ENCODE measurements at places on chromosomes 3 and 15.
A peak's percentile ranks its signal among the peaks of the same experiment; 100 is the strongest.

DNA sequence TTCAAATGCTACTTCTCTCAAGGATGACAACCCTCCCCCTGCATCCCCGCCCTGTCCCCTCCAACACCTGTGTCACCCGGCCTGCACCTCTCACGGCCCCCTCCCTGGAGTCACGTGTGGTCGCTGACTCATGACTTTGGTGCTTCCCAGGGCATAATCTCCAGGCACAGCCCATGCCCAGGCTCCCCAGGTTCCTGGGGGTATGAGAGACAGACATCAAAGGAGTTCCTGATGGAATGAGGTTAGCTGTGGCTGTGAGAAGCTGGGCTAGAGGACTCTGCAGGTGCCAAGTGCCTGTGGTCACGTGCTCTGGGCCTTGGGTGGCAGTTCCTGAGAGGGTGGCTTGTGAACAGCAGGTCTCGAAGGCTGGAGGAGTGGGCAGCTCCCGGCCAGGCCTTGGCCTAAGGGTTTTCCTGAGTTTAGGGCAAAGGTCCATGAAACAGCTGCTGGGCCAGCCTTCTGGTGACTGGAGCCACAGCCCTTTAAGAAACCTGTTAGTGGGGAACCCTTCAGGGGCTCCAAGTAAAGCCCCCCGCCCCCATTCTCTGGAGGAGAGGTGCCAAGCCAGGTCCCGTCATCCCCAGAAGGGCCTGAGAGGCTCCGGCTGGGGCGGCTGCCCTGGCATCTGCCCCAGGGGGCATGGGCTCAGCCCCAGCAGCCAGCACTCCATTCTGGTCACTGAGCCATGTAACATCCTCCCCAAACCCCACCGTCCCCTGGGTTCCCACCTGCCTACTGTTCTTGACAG, 230.0 kb downstream of the XXYLT1 start:
- DNase-seq, result no peak

- no peak for DNase-seq
These were observed 13.8 kb downstream of the MUC13 start for GRCh38 chr3:124920718-124921117.

GRCh38 chr3:117128872-117129271, 419.3 kb downstream of the TUSC7 start:
- no peak for DNase-seq

- DNase-seq, result no peak
These were observed 96.0 kb upstream of the EIF1B start for GRCh38 chr3:40213556-40213955.

DNA sequence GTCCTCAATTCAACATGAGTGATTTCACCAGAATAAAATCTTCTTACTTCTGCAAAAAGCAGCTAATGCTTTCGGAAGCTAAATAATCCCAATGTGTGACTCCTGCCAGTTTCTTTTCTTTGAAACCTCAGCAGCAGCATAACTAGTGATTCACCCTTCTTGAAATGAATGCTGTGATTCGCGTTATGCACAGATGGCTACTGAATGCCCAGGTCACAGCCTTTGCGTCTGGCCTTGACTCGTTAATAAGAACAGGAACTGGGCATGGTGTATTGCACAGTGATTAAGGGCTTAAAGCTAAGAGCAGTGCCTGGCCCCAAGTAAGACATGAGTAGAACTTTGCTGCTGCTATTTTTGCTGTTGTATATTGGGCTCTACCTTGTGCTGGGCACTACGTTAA, 19.0 kb downstream of the CGNL1 start:
- no peak for DNase-seq

DNA sequence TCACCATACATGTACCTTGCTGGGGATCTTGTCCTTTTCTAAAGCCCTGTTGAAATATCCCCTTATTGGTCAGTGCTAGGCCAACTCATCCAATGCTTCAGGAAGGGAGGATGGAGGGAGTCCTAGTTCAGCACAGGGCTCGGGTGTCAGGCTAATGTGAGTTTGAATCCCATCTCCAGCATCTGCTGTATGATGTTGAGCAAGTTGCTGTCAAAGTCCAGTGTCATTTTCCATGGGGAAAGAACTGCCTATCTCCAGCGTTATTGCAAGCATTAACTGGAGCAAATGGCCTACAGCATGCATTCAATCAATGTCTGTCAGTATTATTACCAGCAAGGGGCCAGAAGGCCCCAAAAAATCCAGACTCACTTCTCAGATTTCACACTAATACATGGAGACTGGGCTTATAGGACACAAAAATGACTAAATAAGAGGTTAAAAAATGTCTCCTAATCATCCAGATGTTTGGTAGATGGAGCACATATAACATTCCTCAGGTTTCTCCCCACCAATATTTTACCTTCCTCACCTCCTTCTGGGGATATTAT, 40.8 kb downstream of the SRGAP3 start:
- no peak for DNase-seq

GRCh38 chr3:127420829-127421228, 133.0 kb upstream of the PRR20G start:
- DNase-seq, result no peak

GRCh38 chr15:88401251-88401995, 65.8 kb downstream of the MRPL46 start:
- no peak for DNase-seq

DNA sequence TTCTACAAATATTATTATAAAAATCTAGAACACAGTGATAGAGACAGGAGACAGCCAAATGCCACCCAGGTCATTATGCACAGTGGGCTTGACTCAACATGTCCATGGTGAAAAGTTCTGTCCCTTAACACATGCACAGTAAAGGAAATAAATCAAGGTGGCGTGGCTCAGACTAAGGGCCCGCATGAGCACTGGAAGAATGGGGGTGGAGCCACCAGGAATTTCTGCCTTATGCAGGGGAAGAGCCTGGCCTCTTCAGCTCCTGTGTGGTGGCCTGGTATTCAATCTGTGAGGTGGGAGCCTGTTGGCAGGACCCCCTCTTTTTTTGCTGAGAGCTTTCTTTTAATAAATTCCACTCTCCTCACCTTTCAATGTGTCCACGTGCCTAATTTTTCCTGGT, 17.2 kb upstream of the SPG21 start:
- no peak for DNase-seq

DNA sequence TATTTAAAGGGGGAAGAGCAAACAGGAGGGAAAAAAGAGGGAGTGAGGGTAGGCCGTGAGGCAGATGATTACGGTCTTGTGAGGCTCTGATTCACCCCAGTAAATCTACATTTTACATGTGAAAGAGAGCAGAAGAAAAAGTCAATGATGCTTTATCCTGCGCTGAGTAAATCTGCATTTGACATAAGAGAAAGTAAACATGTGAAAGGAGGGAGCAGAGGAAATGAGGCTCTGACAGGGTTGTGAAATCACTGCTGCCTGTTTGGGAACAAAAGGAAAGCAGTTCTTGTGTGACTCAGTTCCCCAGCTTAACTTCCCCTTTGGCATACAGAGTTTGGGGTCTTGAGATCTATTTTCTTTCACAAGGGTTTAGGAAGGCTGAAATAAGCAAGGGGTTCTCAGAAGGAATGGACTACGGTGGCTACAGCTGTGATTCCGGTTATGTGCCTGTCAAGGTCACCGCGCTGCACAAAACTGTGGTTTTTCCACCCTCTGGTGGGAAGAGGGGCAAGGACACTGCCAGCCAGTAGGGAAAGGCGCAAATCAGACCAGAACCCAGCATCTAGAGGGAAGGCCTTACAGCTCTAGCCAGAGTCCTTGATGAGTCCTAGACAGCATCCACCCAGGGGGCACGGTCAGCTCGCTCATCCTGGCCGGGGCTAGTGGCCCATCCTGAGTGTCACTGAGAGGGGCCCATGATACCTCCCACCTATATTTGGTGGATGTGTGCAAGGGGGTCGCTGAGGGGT, 18.9 kb upstream of the HCN4 start:
- DNase-seq, result no peak

GRCh38 chr3:13034109-13034800, 39.0 kb downstream of the IQSEC1 start:
- DNase-seq, result no peak

DNA sequence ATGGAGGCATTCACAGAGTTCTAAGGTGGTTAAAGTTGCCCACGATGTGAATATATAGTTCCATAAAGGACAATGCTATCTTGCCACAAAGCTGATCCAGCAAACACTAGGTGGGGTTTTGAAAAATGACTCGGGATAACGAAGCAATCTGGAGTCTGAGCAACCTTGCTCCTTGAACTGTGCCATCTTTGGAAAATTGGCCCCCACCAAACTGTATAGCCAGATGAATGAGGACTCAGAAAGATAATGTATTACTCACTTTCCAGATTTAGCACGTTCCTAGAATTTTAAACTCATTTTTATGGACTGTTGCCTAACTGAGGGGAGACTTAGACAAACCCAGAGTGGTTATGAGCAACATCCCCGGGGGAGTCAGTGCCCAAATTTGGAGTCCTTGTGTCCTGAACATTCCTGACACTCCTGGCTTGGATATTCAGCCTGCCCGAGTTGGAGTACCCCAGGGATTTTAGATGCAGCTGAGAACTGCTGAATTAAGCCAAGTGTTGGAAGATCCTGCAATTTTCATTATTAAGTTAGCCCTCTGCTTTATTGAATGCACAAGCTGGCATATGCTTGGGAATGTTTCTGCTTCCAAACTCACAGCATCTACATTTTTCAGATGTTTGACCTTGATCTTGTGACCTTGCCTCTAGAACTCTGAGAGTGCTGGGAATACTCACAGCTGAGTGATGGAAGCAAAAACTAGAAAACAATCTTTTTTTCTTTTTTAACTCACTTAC, 8.8 kb upstream of the MAGI1 start:
- no peak for DNase-seq

GRCh38 chr3:42489937-42490227, 12.6 kb upstream of the VIPR1 start:
- no peak for DNase-seq

- DNase-seq, result no peak
These were observed 32.9 kb downstream of the PTPN23 start for GRCh38 chr3:47413751-47414150.

- DNase-seq, result no peak
These were observed 23.8 kb downstream of the CXCR6 start for GRCh38 chr3:45966950-45967640.

DNA sequence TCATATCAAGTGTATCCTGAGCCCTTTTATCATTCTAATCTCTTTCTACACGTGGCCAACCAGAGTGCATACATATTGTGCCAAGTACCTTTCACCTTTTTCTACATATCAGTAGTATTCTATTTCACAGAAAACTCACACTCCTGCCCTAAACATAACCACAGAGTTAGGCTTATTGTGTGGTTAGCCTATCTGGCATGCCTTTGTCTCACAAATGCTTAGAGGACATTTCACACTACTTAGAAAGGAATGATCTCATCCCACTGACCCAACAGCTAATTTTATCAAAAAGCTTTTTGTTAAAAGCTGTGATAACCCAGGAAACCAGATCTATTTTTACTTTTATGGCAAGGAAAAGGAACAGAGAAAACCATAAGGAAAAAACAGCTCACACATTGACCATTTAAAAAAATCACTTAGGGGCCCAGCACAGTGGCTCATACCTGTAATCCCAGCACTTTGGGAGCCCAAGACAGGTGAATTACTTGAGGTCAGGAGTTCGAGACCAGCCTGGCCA, 17.8 kb upstream of the MAP4 start:
- no peak for DNase-seq

DNA sequence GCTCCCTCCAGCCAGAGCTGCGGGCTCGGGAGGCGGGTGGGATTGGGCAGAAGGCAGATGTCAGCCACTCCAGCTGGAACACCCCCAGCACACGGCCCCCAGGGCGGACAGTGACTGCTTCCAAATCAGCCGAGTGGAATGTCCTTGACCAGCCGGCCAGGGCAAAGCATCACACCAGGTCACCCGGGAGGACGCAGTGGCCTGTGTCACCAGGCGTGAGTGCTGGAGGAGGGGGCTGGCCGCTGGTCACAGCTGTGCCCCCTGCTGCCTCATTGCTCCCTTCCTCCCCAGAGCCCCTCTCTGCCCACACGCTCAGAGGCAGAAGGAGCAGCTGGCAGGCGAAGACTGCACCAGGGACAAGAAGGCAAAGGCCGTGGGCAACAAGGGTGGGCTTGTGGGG, 33.5 kb downstream of the NTRK3 start:
- DNase-seq, result no peak

GRCh38 chr3:8621872-8622271, 22.7 kb downstream of the SSUH2 start:
- DNase-seq, result no peak

DNA sequence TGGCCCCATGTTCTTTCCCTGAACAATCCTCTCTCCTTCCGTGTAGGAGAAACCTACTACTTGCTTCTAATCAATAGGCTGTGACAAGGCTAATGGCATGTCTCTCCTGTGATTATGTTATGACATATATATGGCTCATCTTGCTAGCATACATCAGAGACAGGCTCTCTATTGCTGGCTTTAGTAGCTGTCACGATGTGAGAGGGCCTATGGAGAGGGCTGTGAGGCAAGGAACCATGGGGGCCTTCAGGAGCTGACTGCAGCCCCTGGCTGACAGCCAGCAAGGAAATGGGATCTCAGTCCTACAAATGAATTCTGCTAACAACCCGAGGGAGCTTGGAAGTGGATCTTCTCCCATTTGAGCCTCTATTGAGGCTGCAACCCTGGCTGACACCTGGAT, 96.3 kb downstream of the EOMES start:
- DNase-seq, result no peak

DNA sequence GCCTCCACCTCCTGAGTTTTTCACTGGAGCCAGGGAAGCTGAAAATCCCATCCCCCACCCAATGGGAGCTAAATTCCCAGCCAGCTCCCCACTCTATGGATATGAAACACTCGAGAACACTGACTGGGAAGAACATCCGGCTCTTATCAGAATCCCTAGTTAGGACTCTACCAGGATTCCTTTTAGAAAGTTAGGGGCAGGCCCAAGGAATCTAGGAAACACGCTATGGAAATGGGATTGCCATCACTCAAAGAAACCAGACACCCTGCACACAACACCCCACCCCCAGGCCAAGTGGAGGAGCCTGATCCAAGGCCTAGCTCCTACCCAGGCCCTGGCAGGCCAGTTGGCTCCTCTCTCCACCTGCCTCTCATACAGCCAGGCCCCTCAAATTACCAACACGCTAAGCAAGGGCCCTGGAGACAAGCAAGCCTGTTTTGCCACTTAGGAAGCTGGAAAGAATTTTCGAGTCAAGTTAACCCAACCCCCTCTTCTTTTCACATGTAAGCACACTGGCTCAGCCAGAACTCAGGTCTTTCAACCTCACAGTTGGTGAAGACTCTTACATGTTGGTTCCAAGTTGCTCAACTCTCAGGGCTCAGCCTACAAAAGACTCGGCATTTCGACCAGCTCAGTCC, 75.5 kb downstream of the RBPMS2 start:
- DNase-seq, result no peak

DNA sequence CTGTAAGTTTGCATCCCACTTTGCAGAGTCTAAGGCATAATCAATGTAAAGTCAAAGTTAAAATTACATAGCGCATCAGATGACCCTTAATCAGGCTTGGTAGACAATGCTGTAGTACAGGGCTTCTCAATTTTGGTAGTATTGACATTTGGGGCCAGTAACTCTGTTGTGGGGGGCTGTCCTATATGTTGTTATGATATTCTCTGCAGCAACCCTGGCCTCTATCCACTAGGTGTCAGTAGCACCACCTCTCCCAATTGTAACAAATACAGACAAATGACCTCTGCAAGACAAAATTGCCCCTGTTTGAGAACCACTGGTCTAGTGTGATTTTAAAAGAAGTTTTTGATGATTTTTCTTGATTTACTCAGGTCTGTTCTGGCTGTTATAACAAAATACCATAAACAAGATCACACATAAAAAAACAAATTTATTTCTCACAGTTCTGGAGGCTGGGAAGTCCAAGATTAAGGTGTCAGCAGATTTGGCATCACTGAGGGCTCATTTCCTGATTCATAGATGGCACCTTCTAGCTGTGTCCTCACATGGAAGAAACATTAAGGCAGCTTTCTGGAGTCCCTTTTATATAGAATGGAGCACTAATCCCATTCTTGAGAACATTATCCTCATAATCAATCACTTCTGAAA, 37.6 kb upstream of the SLC9A9 start:
- peak; percentile 31 for DNase-seq

- peak; percentile 39 for DNase-seq
These were observed 627 bp downstream of the NT5DC2 start for GRCh38 chr3:52532838-52533622.
